ENCODE measurements at places on chromosomes 3 and 15.

GRCh38 chr15:81548365-81549130 is 174.5 kb upstream of the TMC3 start:
- DNase-seq, result no peak

GRCh38 chr3:122519693-122520092 is 5.0 kb upstream of the KPNA1 start:
- DNase-seq, result no peak

DNA sequence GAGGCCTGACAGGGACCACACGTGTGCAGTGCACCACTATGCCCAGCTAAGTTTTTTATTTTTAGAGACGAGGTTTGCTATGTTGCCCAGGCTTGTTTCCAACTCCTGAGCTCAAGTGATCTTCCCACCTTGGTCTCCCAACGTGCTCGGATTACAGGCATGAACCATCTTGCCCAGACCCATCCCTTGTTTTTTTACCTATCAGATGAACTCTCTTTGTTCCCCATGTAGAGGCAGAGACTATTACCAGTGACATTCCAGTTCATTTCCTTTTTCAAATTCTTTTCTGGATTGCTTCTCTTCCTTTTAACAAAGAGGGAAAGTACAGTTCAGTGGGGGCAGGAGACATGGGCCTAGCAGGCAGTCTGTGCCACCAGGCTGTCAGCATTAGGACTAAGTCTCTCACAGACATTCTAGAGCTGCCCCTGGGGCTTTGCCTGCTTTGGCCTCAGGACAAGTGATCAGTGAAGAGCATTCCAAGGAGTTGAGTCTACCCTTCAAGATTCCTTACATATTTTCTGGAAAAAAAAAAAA is 103.5 kb upstream of the SLC7A14 start:
- peak; percentile 30 for DNase-seq

GRCh38 chr3:133880287-133880686 is 15.4 kb downstream of the RAB6B start:
- DNase-seq, result no peak

- no peak for DNase-seq
Measured at GRCh38 chr3:95394286-95394685, 1331.4 kb downstream of the NSUN3 start.

DNA sequence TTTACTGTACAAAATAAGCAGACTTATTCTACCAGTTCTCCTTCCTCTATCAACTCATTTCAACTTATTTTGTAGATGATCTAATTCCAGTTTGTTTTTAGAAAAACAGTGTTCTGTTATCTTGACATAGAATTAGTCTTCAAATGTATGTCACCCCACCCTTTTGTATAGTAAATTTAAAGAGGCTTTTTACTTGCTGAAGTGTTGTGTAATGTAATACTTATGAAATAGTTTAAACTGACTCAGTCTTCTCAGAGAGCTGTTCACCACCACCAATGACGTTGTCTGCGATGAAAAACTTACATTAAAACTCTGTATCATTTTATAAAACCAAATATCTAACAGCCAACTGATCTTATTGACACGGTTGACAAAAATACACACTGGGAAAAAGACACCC is 82.9 kb downstream of the RAP2B start:
- no peak for DNase-seq

DNA sequence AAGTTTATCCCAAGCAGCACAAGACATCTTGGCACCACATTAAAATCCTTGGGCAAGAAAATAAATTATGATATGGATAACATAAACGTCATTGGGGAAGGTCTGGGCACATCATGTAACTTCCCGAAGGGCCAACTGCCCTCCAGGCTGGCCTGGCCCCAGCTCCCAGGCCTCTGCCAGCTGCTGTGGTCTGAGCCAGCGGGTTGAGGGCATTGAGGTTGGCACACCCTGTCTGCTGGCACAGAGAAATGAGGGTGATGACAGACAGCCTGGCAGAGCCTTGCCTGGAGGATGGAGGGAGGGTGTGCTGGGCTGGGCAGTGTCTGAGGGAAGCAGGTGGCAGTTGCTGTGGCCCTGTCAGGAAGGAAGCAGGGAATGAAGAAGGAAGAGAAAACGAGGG is 3.3 kb upstream of the RBSN start:
- DNase-seq, result no peak

- no peak for DNase-seq
Measured at GRCh38 chr15:100849021-100849854, 30.4 kb upstream of the ALDH1A3 start.

DNA sequence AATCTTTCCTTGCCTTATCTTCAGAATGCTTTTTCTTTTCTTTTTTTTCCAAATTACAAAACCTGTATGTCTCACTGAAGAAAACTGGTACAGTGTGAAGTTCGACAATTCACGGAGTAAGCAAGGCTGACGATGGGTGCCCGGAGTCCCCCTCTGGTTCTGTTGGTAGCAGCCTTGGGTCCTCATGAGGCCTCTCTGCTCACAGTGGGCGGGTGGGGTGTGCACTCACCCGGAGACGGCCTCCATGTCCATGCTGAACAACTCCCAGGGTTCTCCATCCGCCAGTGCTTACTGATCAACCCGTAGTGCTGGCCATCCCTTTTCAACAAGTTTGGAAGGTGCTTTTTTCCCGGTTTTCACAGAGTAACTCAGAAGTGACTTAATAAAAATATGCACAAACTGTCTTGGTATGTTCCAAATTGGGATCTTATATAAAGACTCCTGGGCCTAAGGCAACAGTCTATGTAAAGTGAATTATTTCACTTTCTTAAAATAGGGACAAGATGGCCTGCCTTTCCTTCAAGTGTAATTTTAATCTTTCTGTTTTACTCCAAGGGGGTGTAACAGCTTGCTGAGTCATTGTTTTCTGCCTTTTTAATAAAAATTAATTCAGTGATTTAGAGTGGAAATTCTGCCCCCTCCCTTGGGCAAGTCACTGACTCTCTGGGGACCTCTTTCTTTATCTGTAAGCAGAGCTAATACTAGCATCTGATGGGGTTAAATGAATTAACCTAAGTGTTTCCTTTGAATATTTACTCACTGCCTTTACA is 23.7 kb downstream of the LRRK1 start:
- DNase-seq, result no peak

DNA sequence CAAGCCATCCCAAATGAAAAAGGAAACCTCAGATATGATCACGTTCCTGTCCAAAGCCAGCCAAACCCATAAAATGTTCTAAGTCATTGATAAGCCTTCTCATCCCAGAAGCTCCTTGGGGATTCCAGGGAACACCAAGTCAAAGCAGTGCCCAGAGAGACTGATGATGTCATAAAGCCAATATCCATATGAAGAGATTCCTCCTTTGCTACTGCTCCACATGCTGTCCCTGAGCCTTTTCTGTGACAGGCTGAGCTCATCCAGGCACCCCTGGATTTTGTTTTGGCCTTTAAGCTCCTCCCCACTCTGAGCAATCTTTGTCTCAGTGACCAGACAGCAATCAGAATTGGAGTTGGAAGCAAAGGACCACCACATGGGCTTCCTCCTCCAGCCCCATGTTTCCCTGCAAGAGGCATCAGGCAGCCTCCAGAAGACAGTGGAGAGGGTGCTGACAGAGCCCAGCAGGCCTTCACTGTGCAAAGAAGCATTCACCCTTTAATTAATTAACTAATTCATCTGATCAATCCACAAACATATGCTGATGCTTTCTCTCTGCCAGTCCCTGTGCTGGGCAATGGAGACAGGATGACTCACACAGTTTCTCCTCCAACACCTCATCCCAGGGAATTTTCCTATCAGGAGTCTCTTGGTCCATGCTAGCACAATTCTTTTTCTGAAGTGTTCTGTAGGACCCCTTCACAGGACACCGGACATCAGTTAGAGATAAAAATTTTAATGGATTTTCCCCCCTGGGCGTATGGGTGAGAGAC is 25.0 kb downstream of the MEX3B start:
- DNase-seq, result no peak

DNA sequence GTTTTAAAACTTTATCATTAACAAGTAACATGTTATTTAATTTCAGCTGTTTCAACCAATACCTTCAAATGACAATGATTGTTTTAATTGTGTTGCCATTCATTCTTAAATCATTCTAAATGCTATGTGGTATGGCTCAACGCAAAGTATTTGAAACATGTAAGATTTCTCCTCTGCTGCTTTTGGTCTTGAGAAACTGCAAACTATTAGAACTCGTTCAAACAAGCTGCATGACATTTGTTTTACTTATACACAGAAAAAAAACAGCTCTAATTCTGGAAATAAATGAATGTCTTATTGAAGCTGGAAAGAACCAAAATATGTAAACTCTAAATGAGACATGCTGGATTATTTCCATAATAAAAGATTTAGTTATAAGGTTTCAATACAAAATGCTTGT is 29.3 kb downstream of the FBN1 start:
- no peak for DNase-seq

DNA sequence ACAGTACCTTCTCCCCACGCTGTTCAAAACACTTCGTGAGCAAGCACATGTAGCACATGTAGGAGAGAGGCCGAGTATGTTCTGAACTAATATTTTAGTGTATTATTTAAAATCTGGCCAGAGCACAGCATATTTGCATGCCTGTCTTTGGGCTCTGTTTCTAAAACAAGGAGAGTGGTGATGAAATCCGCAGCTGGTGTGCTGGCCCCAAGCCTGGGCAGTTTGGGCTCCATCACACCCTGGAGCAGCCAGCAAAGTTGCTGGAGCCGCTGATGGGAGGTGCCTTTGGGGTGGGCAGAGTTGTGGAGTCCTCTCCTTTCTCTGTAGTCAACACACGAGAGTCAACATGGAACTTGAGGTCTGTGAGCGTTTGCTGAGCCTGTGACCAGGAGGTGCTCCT is 116.6 kb downstream of the SLCO3A1 start:
- no peak for DNase-seq

- peak; percentile 5 for DNase-seq
Measured at GRCh38 chr3:38834110-38834509, 18.1 kb upstream of the SCN10A start.

DNA sequence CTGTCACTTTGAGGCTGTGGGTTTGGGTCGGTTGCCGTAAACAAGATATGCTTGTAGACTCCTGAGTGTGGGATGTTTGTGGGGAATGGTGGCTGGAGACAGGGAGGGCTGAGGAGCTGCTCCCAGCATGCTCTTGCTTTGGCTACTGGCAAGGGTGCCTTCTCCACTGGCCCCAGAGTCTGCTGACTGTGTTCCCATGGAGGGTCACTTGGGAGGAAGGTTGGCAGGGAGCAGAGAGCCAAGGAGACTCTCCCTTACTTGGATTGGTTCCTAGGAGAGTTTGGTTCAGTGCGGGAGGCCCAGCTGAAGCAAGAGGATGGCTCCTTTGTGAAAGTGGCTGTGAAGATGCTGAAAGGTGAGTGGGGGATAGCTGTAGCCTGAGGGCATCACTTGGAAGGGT is 11.8 kb downstream of the TYRO3 start:
- no peak for DNase-seq

GRCh38 chr3:55330355-55330754 is 156.8 kb downstream of the WNT5A start:
- no peak for DNase-seq

DNA sequence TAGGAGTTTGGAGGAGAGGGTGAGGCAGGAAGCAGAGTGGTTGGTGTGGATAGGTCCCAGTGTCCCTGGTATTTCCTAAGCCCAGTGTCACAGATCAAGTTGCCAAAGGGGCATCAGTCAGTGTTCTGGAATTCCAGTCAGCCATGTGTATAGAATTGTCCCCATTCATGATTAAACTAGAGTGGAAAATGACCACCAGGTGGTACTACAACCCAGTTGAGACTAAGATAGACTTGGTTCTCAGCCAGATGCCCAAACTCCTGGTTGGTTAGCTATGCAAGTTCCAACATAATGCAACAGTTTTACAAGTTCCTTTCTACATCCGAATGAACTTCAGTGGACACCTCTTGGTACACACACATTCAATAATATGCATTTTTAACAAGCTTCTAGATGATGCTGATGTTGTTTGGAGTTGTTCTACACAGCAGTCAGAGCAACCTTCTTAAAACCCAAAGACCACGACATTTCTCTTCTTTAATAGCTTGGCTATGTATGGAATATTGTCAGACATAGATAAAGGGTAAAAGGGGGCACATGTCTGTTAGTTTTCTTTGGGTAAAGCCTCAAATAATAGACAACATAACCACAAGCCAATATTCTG is 8.4 kb upstream of the ATR start:
- peak; percentile 41 for DNase-seq

DNA sequence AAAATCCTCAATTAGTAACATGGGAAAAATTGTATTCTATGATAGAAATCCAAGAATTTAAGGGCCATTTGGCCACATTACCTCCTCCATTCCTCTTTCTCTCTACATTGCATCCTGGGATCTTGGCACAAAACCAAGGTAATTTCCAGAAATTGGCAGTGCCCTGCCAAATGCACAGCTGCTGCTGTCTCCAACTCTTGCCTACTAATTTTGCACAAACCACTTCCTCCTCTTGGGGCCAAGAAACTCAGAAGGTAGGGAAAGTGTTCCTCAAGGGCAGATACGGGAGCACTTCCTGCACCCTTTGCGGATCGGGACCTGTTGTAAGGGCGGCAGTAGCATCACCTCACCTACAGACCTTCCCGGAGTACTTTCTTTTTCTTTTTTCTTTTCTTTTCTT is 57.8 kb downstream of the MAP3K13 start:
- DNase-seq, result peak; percentile 82

DNA sequence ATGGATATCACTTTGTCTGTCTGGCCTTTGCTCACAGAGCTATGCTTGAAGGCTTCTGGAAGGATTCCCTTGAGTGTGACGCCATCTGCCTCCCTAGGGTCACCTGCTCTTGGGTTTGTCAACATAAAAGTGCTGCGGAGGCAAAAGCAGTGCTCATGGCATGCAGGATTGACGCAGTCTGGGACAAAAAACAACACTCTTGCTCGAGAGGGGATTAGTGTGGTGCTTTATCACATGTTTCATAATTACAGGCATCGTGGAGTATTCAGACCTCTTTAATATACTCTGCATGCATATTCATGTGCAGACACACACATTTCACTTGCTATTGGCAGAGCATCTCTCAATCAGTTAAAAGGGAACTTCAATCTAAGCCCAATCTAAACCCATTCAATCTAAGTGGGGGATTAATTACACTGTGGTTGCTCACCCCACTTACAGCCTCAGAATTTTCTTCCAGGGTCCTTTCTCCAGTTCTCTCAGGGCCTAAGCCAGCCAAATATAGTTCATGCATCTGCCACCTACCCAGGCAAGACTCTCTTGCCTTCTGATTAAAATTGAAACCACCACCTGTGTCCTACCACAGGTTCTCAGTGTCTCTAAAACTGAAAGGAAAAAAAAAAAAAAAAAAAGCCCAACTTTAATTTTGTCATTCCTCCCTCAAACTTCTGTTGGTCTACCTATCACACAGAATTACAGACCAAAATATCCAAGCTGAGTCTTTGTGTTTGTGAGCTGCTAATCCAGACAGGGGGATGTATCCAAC is 75.6 kb downstream of the BFSP2 start:
- peak; percentile 65 for DNase-seq

GRCh38 chr3:70824078-70824477 is 511.6 kb upstream of the MDFIC2 start:
- no peak for DNase-seq

GRCh38 chr15:96272427-96272826 is 58.1 kb upstream of the NR2F2 start:
- DNase-seq, result no peak

DNA sequence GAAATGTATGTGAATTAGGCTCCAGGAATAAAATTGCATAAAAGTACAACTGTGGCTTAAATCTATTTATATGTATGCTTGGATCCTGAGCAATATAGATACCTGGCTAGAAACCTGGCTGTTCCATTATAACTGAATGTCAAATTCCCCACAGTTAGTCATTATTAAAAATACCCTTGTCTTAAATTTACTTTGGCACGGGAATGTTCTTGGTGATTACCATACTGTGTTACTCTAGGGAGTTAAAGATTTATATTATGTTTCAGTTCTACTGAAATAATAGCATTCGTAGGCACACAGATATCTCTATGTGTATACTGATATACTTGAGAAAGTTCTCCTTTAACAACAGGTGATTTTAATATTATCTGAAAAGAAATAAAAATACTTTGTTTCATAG is 394.1 kb downstream of the PTPRG start:
- DNase-seq, result no peak
